ENCODE measurements at places on chromosomes 2 and 18. TPM values are rescaled to one million over a fixed set of nuclear protein-coding genes. Genes with fewer than 3 reads are reported as not detected.

KANSL1L gene
- total RNA-seq: 19.8 TPM

TMEM178A gene
- 1.3 TPM for total RNA-seq

- DNase-seq: no peak
Observed at GRCh38 chr2:83282043-83282795, 1176.9 kb downstream of the SUCLG1 start.

- DNase-seq: no peak
Observed at GRCh38 chr18:7603259-7604000, 36.3 kb downstream of the PTPRM start.

DNA sequence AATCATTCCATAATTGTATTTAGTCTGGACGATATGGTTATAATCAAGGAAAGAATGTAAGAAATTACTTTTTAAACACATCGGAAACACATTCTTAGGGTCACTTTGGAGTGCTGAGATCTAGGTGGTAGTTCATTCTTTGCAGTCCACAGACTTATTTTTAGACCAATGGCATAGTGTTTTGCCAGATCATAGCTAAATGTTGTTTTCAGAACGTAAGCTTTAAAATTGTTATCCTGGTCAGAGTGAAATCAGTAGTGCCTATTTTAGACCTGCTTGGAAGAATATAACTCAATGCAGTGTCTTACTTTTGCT lies 4.3 kb downstream of the MYL12A start:
- DNase-seq: no peak

DNA sequence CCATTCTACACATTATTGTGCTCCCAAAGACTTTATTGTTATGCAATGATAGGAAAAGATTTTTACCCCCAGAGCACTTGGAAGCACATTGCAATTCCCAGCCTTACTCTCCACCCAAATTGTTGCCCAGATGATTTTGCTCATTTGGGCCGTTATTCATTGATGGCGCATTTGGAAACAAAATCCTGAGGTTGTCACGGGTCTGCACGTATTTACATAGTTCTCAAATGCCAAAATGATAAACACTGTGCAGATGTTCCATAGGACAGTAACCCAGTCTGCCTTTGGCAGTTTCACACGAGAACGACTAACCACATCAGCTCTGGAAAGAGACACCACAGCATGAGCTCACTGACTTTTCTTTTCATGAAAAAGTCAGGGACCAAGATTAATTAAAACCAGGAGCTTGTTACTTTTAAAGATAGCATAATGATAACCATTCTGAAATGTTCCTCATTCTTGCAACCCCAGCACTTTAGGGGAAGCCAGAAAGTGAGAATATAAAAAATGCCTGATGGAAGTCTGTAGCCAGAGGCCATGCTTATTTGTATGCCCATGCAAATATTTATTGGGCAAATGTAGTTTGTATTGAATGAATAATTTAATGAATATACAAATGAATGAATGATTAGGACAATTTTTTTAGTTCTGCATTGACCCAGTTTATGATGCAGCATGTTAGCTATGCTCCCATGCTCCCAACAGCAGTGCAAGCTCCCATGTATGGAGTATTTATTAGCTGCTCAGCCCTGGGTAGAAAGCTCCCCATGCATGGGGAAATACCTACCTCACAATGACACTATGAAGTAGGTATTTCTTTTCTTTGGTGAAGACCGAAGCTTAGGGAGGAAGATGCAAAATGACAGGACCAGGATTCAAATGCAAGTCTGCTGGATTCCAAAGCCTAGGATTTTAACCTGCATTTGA lies 84.6 kb downstream of the MAIP1 start:
- DNase-seq: peak; percentile 4

- DNase-seq: no peak
Observed at GRCh38 chr2:151927501-151928221, 99.4 kb upstream of the ARL5A start.

SERPINB3 gene
- not detected for total RNA-seq

DNA sequence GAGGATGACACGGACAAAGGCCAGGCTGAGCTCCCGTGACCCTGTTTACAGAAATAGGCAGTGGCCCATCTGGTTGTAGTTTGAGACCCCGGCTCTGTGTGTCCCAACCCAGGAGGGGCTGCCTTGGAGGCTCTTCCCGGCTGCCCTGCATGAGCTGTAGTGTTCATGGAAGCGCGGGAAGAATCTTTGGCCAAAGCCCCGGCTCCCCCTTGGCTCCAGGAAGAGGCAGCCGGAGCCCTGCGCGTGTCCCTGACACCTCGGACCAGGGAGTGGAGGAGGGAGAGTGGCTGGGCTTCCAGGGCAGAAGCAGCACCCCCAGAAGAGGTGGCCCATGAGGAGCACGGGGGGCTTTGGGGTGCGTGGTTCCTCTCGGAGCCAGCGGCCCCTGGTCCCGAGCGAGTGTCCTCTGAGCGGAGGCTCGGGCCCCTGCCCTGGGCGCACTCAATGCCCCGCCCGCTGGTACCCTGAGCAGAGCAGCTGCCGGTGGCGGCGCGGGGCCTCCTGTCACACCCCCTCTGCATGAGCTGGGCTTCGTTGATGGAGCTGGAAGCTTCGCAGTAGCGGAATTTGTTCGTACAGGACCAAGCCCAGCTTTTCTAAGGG lies 21.7 kb downstream of the GPR35 start:
- DNase-seq: no peak

SAG gene
- not detected for total RNA-seq

- DNase-seq: no peak
Observed at GRCh38 chr18:59740141-59740540, 42.9 kb upstream of the CCBE1 start.

ITGB6 gene
- total RNA-seq: 3.1 TPM

DNA sequence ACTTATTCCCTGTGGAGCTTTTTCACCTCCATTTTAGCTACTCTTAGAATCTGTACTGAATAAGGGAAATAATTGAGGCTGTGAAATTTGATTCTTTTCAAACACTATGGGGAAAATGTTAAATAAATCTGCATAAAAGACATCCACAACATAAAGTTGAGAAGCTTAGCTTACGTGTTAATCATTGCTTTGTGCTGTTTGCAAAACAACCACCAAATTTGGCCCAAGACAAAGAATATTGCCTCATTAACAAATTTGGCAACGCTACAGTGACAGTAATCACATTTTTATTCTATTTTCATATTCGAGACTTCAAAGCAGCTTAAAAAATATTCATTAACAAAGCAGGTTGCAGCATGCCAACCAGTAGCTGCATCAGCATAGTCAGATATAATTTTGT lies 437.6 kb downstream of the DPP10 start:
- no peak for DNase-seq

- DNase-seq: no peak
Observed at GRCh38 chr18:57981308-57982028, 62.6 kb upstream of the NEDD4L start.

SIX3 gene
- 0.24 TPM for total RNA-seq

DNA sequence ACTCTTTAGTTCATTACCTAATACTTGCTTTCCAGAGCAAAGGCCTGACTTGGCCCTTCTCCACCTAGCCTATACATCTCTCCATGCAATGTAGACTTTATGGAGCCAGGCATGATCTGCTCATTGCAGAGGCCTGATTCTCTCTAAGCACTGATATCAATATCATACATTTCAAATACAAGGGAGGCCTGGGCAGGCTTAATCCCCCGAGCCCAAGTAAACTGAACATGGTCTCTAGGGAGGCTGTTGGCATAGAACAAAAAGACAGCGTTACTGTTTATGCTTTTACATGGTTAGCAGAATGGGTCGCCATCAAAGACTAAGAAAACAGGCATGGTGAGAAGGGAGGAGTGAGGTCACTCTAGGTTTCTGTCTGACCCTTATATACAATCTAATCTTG lies 695.1 kb downstream of the ZEB2 start:
- DNase-seq: no peak

DNA sequence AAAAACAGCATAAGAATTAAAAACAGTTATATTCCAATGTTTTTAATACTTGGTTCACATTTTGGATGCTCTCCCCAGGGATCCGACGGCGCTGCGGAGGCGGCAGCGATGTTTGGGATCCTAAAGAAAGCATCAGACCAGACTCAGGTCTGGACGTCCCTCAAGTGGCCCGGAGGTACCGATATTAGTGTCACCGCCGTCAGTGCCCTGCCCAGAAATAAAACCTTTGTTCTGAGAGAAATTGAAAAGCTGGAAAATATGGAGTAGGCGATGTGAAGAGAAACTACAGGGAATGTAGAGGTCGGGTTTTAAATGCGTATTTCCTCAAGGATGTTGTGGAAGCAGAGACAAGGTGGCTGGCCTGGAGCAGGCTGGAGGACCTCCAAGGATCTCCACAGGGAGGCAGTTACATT lies 683 bp upstream of the TBC1D8 start:
- DNase-seq: no peak

- no peak for DNase-seq
Observed at GRCh38 chr18:74290794-74291471, 830 bp downstream of the CYB5A start.

GRCh38 chr2:219369447-219369861 lies 18.3 kb downstream of the DNPEP start:
- DNase-seq: no peak

- no peak for DNase-seq
Observed at GRCh38 chr2:112591413-112591812, 7.0 kb downstream of the CHCHD5 start.

All from Daoy (cell line).